ENCODE measurements at places on chromosomes 16 and 17.

DNA sequence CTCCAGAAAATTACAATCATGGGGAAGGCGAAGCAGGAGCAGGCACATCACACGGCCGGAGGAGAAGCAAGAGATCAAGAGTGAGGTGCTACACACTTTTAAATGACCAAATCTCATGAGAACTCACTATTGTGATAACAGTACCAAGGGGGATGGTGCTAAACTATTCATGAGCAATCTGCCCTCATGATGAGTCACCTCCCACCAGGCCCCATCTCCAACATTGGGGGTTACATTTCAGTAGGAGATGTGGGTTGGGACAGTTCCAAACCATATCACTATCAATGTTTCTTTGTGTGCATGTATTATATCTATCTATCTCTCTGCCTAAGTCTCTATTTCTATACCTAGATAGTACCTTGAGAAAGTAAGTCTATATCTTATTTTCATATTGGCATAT lies 724.8 kb downstream of the CDH11 start:
- no peak for DNase-seq

GRCh38 chr16:9874219-9874618 lies 308.0 kb downstream of the GRIN2A start:
- DNase-seq = no peak

DNA sequence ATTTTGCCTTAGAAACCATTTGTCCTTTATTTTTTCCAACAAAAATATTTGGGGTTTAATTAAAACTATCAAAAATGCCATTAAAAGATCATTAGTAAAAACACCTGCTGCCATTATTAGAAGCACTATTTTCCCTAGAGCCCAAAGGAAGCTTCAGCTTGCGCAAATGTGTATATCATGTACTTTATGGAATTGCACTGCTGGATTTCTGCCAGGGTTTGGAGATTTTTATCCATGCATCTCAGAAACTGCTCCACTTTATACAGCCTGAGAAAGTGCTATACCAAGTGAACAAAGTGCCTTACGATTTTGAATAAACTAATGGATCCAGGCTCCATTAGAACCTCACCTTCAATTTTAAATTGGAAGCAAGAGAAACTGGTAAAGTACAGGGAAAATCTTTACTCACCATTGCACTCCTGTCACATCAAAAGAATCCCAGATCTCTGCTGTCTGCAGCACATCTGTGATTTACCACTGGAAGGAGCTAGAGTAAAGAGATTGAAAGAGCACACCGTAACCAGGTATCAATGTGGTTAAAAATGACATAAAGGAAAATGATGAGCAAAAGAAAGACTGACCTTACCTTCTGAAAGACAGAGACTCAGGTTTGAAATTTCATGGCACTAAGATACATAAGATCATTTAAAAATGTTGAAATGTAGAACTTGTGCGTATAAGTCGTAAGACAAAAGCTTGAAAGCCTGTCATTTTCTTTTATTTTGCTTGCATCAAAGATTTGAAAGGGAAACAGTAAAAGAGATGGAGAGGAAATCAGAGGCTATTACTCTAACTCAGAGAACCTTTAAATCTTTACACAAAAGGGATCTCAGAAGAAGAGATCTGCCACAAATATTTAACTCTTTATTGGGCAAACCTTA lies 678.1 kb upstream of the GOT2 start:
- no peak for DNase-seq

DNA sequence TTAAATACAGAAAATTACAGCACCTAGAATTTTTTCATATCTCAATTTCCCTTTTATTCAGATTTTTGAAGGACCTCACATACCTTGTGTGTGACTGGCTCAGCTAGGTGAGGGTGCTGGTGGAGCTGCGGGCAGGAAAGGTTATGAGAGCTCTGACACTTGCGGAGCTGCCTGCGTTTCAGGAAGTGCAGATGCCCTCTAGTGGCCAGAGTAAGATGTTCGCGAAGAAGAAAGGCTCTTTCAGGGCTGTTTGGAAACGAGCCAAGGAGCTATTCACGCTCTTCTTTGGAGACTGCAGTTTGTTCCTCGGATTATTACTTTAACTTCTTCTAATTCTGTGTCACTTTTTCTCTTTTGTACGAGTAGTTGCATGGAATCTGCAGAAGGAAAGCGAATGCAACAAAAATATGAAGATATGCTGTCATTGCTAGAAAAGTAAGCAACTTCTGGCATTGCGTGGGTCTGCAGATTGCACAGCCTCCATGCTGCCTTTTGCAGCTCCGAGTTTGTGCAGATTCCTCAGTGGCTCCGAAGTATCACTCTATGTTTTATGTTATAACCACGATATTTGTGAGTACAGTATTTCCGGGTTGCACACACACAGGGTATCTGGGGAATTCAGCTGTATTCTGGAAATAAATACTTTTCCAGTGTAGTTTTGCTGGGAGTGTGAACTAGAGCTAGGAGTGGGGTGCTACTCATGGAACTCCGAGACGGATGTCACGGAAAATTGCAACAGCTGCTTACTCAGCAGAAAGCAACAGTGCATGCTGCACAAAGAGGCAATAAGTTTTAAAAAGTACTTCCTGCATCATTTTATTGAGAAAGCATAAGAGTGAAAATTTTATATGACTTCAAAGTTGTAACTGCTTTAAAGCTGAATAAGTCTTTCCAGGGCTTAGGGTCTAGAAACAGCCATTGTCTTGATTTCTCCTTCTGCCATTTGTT lies 46.3 kb downstream of the DNAH9 start:
- DNase-seq = peak; percentile 58

Measured in activated CD4-positive, alpha-beta T cell treated with anti-CD3 and anti-CD28 coated beads, Interleukin-2, amount 10 ng/mL, durations not matched to agents 7 days and 5 days (primary cell).